HEK293T (cell line): ENCODE measurements at places on chromosomes 5 and 9.

DNA sequence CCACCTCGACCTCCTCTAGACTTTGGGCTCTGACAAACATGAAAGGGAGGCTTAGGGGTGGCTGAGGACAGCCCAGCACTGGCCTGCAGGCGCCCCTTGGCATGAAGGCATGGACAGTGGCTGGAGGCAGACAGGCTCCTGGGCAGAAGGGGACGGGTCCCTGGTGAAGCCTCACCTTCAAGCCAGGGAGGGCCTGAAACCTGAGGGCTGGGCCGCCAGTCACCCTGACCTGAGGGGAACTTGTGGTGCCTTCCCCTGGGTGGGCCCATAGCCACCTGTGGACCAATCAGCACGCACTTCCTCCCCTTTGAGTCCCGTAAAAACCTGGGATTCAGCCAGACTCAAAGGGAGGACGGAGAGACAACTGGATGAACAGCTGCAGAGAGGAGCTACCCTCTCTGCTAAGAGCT, 90.4 kb upstream of the PUM3 start:
- no peak for DNase-seq

GRCh38 chr5:84861306-84861705, 476.6 kb upstream of the EDIL3 start:
- DNase-seq, result no peak

- no peak for DNase-seq
Observed at GRCh38 chr9:137071282-137071681, 925 bp upstream of the SAPCD2 start.

GRCh38 chr9:84384617-84385016, 44.1 kb upstream of the SLC28A3 start:
- DNase-seq, result no peak

DNA sequence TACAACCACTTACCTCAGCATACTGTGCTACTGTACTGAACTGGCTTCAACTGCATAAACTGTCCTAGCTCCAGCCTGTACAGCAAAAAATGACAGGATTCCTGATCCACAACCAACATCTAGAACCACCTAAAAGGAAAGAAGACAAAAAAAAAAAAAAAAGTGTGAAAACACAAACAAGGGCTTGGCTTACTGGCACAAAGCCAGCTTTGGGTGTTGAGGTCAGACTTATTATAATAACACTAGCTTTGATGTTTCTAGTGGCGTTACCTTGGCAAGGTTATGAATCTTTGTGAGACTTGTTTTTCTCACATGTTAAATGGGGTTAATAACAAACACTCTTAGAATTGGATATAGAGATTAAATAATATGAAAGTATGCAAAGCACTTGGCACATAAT, 148.5 kb upstream of the PUM3 start:
- DNase-seq, result no peak

DNA sequence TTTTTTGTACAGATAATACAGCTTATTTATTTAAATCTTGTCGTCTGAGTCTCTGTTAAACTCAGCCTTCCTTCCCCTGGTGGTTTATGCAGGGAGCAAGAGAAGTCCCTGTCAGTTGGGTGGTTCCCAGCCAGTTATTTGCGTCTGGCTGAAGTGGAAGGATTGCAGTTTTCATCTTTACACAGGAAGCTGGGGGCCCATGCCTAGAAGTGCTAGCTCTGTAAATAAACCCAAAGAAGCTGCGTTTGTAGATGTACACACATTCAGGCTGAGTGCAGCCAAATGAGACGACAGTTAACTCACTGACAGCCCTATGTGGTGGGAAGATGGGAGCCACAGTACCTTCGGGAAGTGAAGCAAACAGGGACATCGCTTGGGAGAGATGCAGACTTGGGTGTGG, 122.1 kb downstream of the SAXO1 start:
- no peak for DNase-seq

- DNase-seq, result no peak
Observed at GRCh38 chr5:18761801-18762200, 1127.5 kb downstream of the TAF11L14 start.

GRCh38 chr5:82406205-82406773, 128.1 kb upstream of the RPS23 start:
- DNase-seq, result peak; percentile 60

DNA sequence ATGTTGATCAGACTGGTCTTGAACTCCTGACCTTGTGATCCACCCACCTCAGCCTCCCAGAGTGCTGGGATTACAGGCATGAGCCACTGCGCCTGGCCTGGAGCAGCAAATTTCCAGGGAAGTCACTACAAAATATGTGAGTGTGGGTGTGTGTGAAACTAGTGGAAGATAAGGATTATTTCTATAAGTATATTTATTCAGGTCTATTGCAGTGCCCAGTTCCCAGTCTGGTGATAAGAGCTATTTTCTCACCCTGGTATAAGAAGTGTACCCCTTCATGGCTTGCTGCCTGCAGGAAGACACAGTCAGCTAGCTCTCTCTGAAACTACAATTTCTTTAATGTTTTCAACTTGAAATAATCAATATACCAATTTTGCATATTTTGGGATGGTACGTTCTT, 37.1 kb downstream of the TARS1 start:
- DNase-seq, result no peak

- no peak for DNase-seq
Observed at GRCh38 chr9:95808011-95808410, 67.5 kb upstream of the ERCC6L2 start.

DNA sequence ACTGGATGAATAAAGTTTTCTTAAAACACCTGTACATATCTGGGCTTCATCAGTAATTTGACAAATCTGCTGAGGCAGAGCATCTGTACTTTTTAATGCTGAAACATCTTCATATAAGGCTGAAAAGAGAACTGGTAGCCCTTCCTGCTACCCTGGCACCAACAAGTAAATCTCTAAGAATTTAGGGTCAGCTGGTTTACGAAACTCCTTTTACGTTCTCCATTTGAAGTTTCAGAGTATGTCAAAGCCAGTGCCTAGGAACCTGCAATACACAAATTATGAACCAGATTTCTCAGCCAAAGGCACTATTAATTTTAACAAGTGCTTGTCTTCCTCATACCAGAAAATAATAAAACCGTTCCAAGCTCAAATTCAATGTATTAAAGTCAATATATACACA, 3.8 kb downstream of the ZFAND5 start:
- no peak for DNase-seq

- no peak for DNase-seq
Observed at GRCh38 chr9:111985315-111985714, 88.7 kb downstream of the UGCG start.

DNA sequence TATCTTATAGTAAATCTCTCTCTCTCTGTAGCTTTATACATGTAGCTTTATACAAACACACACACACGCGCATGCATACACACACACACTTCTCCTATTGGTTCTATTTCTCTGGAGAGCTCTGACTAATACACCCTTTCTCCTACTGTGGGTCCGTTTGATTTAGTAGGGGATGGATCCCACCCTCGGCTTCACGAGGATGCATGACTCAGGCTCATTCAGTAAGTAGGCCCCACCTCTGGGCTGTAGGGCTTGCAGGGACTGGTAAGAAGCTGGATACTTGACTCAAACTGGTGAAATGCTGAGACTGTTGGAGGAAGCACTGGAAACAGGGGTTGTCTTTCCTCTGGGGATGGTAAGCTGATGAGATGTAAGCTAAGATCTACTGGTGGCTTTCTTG, 98.7 kb downstream of the SLC24A2 start:
- DNase-seq, result no peak
